ENCODE measurements at places on chromosomes 7 and 10.

DNA sequence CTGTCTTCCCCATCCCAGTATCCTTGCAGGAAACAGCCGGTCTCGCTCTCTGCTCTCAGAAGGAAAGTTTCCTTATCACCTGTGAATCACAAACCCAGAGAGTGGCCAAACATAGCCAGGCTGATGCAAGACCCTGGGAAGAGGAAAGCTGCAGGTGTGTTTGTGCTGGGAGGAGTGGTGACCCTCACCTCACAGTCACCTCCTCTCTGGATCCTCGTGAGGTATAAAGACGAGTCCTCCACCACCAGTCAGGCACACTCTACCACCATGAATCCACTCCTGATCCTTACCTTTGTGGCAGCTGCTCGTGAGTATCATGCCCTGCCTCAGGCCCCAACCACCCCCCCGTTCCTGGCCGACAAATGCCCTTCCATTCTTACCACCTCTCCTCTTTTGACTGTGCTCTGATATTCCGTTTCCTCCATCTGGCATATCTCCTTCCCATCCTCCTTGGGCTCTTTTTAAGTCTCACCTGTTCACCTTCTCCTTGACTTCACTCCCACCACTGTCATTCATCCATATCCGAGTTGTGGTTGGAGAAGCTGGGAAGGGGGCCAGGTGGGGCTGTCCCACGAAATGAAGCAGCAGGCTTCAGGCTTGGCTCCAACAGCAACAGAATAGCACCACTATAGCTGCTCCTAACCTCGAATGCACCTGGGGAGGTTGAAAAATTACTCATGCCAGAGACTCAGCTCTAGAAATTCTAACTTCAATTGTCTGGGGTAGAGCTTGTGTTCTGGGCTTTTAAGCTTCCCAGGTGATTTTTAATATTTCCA lies at the start of gene PRSS1:
TSS of gene PRSS1 (plus strand) at position 255 of the 776 bp plus-strand sequence. CDS start at position 268, 13 bp downstream.
- DNase-seq = no peak

- no peak for DNase-seq
Observed at GRCh38 chr7:142542105-142542504, 207.2 kb upstream of the PRSS1 start.

DNA sequence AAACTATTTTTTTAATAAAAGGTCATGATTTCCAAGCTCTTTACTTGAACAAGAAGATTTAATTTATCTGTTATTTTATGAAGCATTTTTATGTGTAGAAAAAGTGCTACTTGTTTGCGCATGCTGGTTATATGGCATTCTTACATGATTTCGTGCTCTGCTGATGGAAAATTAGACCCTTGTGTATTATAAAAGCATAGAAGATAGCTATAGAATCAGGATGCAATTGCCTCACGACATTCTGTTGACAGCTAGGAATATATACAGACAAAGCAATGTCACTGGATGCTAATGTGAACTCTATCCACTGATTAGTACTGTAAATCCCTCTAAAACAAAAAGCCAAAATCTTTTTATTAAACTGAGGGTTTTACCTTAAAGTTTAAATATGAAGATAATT lies 255.9 kb downstream of the MDFIC start:
- DNase-seq = no peak

- DNase-seq = no peak
Observed at GRCh38 chr7:909358-910329, 33.3 kb downstream of the GET4 start.

DNA sequence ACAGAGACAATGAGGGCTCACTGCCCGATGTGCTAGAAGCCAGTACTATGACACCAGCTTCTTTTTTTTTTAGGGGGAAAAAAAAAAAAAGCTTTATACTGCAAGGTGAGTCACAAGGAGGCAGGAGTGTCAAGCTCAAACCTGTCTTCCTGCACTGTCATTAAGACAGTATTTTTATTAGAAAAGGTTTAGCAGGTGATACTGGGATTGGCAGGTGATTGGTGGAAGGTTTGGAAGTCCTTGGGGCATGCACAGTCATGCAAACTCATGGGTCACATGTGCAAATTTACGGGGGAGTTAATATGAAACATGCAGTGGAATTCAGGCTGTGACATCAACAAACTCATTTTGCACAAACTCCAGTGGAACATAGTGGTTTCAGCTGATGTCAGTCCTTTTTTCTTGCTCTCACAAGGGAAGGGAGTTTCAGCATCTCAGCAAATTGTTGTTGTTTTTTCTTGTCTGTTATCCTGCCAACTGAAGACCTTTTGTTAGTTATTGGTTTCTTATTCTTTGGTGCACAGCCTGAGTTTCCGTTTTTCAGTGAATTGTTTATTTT lies 530.6 kb downstream of the ANKRD7 start:
- DNase-seq = no peak

DNA sequence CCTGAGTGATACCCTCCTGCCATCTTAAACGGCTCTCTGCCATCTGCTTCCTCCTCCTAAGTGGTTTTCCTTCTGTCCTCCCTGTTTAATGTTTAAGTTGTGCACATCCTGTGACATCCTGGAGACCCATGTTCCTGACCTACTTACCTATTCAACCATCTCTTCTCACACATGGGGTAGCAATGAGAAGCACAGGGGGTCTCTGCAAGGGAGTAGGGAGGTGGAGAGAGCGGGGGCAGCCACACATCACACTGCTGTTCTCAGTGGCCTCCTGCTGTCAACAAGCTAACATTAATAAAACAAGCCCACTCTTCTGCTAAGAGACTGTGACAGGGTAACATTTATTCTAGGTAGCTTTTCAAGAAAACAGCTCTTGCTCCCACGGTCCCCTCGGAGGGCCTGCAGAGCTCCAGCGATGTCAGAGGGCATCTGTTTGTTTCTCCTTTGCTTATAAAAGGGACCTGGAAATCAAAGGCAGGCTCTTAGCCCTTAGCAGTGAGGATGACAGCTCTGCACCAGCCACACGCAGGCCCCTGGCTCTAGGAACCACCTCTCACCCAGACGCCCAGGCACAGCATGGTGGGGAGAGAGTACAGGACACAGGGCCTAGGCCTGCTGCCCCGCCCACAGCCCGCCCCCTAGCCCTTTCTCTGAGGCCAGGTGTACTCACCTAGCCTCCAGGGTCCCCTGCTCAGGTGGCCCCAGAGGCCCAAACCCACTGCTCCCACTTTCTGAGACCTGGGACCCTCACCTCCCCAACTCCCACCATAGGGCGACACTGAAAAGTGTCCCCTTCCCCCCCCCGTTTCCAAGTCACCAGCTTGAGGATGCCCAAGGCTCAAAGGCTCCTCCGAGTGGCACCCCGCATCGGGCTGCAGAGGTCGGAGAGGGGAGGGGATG lies 943 bp upstream of the SLC18A2 start:
- DNase-seq = no peak

DNA sequence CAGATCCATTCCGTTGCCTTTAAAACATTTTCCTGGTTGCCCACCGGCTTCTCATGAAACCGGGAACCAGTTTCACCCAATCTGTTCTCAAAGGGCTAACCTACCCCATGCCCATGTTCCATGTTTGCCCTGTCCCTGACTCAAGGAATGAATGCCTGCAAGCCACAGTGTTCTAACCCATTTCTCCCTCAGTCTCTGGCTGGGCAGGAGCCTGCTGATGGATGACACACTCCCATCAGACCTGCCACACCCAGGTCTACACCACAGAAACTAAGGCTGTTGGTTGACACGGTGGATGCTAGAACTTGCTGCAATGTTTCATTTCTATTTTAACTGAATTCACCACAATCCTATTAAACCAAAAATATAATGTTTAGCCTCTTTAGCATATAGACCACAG lies 15.6 kb downstream of the CLRN3 start:
- DNase-seq = no peak

- no peak for DNase-seq
Observed at GRCh38 chr10:113958631-113959382, 84.9 kb upstream of the ADRB1 start.

GRCh38 chr7:97078023-97078969 lies 39.2 kb upstream of the SDHAF3 start:
- no peak for DNase-seq

DNA sequence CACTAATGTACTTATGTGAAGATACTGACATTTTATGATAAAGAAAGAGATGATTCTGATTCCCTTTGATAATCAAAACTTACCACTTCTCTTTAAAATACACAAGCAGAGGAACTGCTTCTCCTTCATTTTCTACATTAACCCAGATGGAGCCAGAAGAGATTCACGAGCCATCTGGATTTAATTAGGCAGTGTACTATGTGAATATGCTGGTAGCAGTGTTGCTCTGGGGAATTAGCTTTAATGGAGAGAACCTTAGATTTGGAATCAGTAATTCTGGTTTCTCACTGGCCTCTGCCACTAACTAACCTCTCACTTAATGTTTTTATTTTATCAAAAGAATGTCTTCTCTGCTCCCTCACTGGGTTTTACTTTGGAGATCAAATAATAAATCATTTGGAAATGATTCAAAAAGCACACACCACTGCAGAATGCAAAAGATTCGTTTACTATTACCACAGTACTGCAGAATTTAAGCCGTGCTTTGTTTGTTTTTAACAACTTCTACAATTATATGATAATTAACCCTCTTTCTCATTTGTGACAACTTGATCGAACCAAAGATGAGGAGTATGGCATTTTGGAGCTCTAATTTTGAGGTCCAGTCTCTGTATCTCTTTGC lies 77.5 kb upstream of the PHYHIPL start:
- DNase-seq = no peak

- DNase-seq = no peak
Observed at GRCh38 chr7:114644455-114644854, 229.8 kb downstream of the FOXP2 start.

- no peak for DNase-seq
Observed at GRCh38 chr7:25286756-25287155, 58.5 kb upstream of the NPVF start.

DNA sequence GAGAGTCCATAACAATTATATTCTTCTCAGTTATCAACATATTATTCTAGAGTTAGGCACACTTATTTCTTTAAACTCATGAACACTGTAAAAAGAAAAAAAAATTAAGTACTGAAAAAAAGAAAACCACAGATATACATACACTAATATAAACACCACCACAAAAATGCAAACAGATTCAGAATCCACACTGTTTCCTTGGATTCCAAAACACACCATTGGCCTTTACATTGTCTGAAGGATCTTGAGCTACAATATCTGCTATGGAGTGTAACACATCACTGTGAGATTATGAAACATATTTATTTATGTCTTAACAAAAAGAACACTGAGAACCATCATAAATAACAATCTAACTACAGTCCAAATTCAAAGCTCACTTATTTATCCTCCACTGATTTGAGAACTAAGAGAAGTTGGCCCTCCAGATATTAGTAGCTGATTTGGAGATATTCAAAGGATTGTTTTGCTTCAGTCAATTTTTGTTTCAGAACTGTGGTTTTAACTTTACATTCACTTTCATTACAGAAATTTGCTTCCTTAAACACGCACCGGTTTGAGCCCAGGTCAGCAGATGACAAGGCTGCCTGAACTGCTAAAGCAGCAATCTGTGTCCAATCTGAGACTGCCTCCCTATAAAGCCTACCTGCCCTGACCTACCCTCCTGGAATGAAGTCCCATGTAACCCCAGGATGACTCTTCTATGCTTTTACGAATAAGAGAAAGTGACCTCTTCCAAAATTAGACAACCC lies 47.0 kb upstream of the CDK1 start:
- no peak for DNase-seq

DNA sequence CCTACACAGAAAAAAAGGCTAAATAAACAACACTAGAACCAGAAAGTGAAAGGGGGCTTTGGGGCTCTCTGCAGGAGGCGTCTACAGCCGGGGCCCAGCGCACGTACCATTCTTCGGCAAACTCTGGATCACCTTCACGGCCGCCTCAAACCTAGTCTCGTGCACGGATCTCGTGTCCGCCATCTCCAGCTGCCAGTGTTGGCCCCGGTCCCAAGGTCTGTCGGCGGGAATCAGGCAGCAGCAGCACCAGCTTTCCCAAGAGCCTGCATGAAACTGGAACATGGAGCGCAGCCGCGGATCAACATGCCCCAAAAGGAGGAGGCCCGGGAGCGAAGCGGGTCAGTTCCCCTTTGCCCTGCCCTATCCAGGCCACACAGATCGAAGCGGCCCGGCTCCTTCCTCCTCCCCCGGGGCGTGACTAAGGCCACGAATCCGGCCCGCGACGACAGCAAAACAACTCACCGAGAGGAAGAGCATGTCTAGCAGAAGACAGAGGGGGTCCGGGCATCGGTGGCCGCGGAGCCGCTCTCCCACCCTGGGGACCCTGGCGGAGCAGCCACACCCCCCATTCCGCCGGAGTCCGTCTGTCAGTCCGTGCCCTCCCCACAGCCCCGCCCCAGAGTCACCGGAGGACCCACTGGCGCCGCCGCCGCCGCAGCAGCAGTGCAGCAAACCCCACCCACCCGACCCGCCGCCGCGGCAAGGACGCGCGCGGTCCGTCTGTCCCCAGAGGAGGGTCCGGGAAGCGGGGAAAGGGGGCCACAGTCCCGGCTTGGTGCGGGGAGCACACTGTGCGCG lies at the start of gene ACBD5:
TSS of gene ACBD5 (minus strand) at position 586 of the 798 bp plus-strand sequence. CDS start at position 477, 109 bp downstream.
- peak; percentile 60 for DNase-seq

GRCh38 chr10:20007426-20007825 lies 191.2 kb downstream of the PLXDC2 start:
- no peak for DNase-seq

DNA sequence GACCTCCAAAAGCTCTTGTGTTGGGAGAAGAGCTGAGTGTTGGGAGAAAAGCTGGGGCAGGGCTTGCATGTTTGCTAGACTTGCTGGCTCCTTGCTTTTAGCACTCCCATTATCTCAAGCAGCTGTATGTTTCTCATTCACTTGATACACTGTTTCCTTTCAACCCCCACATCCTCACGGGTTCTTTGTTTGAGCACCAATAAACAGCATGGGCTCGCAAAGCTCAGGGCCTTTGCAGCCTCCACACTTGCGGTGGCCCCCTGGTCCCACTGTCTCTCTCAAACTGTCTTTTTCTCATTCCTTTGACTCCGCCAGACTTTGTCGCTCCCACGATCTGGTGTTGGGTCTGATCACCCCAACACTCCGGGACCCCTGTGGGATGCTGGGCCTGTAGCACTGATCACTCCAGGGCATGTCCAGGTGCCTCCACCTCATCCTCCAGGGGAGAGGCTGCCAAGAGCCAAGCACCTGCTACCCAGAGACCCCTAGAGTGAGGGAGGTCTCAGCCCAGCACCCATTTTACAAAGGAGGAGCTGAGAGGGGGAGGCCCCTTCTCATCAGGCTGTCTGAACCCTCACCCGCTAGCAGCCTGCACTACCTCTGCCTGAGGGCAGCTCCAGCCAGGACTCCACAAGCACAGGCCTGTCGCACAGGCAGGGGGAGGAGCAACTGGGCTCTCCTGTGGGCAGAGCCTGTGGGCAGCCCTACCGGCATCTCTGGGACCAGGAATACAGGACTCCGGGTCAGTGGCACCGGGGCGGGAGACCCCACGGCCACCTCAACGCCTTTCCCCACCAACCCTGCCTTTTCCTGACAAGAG lies 49.1 kb upstream of the MSMB start:
- no peak for DNase-seq

- DNase-seq = no peak
Observed at GRCh38 chr7:55191161-55191925, 172.5 kb downstream of the EGFR start.

DNA sequence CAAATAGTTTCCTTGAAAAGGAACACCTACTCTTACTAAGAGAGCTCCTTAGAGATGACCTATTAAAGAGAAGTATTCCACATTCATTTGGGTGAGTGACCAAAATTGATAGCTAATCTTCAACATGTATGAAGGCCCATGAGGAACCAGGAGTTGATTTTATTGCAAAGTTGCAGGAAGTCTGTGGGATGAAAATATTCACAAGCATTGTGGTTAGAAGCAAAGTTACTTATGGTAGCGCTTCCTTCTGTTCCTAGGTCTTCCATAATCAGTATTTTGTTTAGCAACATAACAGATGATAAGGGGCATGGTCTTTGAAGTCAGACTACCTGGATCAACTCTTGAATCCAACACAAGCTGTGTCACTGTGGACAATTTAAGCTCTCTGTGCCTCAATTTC lies 164.5 kb downstream of the DGKB start:
- no peak for DNase-seq

- no peak for DNase-seq
Observed at GRCh38 chr10:106615081-106615480, 549.4 kb downstream of the SORCS1 start.

Data from activated CD4-positive, alpha-beta T cell treated with anti-CD3 and anti-CD28 coated beads for 24 hours (primary cell).